ENCODE measurements at places on chromosomes 7 and 10.

DNA sequence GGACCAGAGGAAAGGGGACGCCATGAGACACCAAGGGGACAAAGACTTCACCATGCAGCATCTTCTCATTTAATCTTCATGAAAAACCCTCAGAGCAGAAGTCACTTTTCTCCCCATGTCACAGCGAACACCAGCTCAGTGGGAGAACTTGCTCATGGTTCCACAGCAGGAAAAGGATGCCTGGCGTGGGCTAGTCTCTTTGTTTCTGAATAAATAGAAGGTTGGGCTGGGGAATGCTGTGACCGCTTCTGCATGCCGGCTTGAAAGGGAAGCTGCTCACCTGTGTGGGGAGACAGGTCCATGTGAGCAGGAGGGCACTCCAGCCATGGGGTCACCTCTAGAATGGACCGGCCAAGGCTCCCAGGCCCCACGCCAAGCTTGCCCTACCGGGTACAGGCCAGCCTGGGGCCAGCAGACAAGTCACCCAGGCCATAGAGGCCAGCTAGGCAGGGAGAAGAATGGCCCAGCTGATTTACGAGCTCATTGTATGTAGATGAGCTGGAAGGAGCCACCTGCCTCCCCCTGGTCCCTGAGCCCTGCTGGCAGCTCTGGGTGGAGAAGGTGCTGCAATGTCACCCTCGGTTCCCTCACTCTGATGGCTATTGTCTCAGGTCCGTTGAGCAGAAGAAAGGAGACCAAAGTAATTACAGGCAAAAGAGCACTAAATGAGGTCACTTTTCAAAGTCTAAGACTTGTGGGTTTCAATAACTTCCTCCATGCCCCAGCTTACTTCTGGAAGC, 82.0 kb upstream of the PDZD8 start:
- no peak for DNase-seq

DNA sequence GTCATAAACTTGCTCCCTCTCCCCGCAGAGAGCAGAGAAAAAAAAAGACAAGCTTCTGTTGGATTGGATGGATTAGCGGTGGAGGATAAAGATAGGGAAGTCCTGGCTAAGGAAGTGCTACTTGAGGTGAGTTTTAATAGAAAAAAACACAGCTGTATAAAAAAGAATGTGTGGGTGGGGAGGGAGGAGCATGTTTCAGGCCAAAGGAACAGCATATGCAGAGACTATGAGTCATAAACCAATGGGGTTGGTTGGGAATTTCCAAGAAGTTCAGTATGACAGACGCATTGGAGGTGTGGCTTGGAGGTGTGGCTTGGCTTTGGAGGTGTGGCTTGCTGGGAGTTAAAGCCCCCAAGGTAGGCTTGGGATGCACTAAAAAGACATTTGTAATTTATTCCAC, 103.0 kb upstream of the LSM8 start:
- DNase-seq = no peak

- no peak for DNase-seq
Measured at GRCh38 chr7:128197989-128198580, 43.0 kb upstream of the LEP start.

DNA sequence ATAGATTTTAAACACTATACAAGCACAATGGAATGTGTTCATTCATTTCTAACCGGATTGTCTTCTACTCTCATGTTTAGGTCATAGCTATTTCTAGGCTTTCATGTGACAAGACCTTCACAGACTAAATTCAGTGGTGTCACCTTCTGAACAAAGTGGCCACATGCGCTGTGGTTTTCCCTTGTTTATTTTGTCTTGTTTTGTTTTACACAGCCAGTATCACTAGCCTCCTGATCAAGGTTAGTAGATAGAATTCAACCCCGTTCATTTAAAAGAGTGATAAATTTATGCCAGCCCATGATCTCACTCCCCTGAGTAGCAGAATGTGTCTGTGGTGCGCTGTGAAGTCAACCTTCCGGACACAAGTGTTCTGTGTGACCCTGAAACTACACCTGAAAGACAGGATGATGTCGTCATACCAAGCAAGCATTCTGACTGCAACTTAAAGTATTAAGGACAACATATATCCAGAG, 209.1 kb downstream of the CREB5 start:
- no peak for DNase-seq

DNA sequence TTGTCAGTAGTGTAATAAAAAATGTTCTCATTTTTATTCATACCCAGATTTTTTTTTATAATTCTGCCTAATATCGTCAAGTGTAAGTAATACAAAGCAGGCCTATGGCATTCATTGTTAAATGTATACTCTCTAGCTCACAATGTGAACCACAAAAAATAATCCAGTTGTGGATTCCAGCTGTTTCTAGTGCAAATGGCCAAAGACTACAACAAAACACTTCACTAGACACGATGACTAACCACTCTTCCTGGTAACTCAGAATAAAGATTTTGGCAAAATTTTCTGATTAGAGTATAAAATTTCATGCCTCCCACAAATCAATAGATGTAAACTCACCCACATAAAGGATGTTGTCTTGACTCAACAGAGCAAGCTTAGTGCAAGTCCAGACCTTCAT, 396.6 kb downstream of the DGKB start:
- DNase-seq = no peak

GRCh38 chr7:128908750-128909624, 1.5 kb downstream of the KCP start:
- no peak for DNase-seq

DNA sequence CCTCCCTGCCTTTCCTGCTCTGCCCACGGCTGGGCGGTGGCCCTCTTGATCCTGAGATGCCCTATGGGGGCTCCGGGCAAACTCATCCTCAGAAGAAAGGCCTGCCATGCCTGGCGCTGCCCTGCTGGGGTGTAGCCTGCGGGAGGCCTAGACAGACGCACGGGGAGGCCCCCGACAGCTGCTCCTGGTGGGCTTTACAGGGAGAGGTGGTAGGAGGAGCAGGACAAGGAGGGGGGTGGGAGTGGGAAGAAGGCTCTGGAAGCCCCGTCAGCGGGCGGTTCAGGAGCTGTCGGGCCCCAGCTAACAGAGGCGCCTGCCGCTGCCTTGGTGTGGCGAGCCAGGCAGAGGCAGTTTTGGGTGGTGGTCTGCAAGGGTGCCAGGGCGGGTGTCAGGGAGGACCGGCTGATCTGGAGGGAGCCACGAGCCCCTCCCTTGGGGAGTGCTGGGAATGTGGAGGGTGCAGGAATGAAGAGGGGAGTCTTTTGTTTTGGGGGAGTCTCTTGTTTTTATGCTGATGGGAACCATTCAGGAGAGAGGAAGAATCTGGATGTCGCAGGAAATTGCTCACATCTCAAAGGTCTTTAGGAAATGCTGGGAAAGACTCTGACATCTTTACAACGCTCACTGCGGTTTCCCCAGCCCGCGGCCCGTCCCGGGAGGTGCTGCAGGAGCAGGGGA, 63.5 kb downstream of the CFAP46 start:
- no peak for DNase-seq

DNA sequence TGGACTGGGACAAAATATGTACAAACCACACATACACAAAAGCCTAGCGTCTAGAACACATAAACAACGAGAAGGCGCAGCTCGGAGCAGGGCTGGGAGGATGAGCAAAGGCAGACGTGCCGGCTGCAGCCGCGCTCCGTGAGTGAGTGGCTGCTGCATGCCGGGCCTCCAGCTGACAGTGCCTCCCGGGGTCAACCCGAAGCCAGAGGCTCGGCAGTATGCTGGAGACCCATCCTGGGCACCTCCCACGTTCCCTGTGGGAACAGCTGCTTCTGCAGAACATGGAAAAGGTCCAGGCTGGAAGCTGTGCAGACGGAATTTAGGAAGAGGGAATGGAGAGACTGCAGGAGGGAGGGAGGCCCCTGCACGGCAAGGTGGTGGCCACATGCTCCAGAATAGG, 3.6 kb upstream of the GPR146 start:
- no peak for DNase-seq

GRCh38 chr10:17871036-17871435, 61.9 kb downstream of the MRC1 start:
- no peak for DNase-seq

DNA sequence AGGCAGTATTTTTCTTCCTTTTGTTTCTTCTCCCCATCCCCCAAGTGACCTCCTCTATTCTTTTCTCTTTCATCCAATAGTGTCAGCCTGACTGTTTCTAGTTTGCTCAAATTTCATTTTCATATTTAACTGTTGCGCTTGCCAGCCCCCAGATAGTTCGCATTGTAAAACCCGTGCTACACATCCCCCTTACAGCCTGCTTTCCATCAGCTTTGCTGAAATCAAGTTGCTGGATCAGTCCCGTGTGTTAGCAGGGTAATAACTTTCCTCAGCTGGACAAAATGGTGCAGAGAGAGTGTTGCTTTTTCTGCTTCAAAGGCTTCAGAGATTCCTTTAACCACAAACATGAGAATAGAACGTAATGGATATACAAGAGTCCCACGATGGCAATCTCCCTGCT, 180.6 kb upstream of the NPVF start:
- no peak for DNase-seq

GRCh38 chr10:118907051-118907450, 122.5 kb upstream of the NANOS1 start:
- DNase-seq = no peak

DNA sequence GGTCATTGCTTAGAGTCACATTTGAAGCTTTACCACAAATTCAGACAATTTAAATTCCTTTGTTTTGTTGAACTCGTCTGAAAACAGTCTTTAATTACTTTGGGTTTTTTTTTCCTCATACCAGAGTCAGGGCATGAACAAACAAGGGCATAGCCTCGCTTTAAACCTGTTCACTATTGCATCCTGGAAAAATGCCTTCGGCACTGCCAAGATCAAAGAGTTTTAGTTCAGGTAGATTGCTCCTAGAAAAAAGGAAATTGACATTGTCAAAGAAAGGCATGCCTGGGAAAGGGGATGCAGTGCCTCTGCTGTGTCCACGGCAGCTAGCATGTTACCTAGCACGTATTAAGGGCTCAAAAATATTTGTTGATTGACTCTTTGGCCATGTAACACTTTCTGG, 235.1 kb downstream of the ARHGAP21 start:
- DNase-seq = no peak

- no peak for DNase-seq
Measured at GRCh38 chr10:97380516-97380915, 20.6 kb downstream of the RRP12 start.

GRCh38 chr7:84941291-84941690, 245.6 kb downstream of the SEMA3D start:
- no peak for DNase-seq
